ENCODE measurements at places on chromosomes 11 and 22.

DNA sequence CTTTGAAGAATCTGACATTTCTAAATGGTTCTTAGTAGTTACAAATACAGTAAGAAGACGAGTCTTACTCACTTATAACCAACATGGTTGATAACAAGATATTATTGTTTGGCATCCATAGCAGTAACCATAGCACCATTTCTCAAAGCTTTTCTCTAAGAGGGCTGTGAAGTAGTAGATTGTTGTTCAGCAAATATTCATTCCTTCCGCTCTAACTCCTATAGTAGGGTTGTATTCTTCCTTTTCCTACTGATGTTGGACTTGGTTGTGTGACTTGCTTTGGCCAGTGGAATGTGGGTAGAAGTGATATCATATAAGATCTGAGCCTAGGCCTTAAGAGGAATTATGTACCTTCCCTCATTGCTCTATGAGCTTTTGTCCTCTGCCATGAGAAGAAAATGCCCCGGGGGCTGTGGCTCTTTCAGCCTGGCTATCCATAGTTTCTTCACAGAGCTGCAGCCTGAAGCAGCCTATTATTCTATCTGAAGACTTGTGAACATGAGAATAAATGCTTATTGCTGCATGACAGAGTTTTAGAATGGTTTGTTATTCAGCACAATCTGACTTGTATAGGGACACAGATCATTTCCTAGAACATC lies 28.9 kb upstream of the ZBED5 start:
- DNase-seq, result no peak

GRCh38 chr11:36751335-36751781 lies 153.3 kb upstream of the RAG2 start:
- peak; percentile 34 for DNase-seq

DNA sequence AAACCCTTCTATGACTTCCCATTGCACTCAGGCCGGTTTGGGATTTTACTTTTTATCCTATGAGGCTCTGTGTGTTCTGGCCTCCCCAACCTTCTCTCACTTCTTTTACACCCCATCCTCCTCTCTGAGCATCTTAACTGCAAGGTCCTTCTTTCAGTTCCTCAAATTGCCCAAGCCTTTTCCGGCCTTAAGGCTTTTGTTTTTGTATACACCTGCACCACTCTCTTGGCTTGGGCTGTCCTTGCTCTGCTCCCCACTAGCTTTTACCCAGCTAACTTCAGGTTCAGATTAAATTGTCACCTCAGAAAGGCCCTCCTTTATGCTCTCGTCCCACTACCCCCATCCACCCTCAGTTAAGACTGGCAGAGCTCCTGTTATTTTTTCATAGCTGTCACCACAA lies 55.5 kb downstream of the FAM83F start:
- no peak for DNase-seq

DNA sequence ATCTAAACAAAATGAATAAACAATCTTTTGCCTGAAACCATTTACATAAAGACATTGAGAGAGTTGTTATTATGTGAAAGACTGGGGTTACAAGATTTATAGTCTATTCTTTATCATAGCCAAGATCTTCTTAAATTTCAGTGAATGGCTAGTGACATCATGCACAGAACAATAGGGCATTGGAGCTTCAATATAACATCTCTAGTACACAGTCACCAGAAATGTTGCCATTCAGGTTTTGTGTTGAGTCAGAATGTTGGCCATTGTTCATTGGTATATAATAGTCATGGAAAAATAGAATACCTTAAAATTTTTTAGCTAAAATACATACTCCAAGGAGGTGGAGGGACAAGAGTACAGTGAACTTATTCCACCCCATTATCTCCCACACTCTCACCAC lies 44.3 kb downstream of the SLC5A12 start:
- no peak for DNase-seq

DNA sequence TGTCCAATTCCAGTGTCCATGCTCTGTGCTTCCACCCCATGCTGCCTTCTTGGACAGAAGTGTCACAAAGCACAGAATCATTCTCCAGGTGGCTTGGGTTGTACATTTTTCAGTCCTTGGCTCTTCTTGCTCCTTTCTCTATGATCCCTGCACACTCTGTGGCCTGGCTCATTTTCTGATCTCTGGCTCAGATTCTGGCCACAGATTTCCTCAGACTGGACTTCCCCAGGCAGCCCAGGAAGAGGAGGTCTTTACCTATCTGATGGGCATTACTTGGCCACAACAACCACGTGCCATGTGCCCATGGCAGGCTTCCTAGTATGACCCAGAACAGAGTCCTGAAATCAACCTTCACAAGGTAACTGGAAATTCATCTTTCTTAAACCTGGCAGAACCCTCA lies 27.2 kb downstream of the SYTL2 start:
- no peak for DNase-seq

DNA sequence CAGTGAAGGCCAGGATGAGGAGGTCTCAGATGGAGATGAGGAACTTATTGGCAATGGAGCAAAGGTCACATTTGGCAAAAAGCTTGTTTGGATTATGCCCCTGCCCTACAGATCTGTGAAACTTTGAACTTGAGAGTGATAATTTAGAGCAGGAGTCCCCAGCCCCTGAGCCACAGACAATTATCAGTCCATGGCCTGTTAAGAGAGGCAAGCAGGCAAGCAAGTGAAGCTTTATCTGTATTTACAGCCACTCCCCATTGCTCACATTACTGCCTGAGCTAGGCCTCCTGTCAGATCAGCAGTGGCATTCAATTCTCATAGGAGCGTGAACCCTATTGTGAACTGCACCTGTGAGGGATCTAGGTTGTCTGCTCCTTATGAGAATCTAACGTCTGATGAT lies 1076.9 kb upstream of the TENM4 start:
- DNase-seq, result no peak

GRCh38 chr11:66321606-66322005 lies 4.8 kb upstream of the CD248 start:
- no peak for DNase-seq

- DNase-seq, result no peak
Measured at GRCh38 chr11:69167130-69167915, 11.6 kb downstream of the SMIM38 start.

DNA sequence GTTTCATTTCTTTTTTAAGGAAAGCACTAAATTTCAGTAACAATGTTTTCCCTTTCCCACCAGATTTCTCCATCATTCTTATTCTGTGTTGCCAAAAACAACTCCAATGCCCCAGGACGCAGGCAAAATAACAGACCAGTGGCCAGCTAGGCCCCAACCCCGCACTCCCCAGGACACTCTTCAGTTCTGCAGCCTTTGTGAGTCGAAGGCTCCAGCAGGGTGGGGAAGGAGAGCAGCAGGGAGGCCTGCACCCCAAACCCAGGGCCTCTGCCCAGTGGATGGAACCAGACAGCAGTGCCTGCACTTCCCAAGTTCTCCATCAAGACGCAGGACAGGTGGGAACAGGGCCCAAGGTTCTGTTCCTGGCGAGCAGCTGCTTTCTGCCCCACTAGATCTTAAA lies 34.4 kb downstream of the PPP2R1B start:
- no peak for DNase-seq

DNA sequence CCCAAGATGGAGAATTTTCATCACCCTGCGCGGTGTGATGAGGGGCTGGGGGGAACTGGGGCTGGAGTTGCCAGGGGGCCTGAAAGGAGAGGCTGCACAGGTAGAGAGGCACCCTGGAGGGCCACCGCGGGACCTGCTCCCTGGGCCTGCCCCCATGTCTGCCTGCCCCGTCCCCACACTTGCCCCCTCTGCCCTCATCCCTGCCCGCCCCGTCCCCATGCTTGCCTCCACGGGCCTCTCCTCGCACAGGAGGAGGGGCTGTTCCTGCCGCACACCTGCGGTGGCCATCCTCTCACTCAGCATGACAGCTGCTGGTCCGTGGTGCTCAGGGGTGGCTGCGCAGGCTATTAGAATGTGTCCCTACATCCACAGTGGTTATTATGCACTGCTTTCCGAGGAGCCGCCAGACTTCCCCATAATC lies 43.5 kb downstream of the LINC01488 start:
- peak; percentile 24 for DNase-seq

DNA sequence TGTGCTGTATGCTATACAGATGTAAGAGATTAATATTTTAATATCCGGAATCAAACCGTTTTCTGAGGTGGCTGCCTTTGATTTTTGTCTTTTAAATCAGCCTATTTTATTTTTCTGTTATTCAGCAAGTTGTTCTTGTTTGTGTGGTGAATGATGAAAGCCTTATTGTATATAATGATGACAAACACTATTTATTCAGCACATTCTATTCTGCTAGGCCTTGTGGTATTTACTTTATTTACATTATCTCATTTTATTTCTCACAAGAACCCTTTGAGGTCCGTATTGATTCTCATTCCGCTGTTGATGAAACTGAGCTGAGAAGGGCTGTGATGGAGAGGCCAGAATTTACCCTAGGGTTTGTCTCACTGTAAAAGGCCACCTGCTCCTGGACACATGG lies 40.5 kb downstream of the KREMEN1 start:
- DNase-seq, result no peak

DNA sequence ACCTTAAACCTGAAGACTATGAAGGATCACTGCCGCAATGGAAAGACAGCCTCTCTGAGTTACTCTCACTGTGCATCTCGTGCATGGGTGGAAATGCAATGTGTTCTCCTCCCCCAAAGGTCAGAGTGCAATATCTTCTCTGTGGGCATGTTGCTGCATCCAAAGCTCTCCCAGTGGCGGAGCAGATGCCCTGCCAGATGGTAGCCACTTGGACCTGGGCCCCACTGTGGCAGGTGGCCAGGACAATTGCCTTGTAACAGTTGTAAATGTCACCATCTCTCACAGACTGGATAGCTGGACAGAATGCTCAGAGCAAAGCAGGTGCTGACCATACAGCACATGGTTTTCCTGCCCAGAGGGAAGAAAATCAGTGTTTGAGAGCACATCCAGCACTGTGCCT lies 542.0 kb downstream of the FAM181B start:
- DNase-seq, result peak; percentile 26

GRCh38 chr11:125070699-125071254 lies 7.7 kb downstream of the SLC37A2 start:
- peak; percentile 49 for DNase-seq

GRCh38 chr11:105429096-105429910 lies 180.6 kb upstream of the GRIA4 start:
- DNase-seq, result no peak

- DNase-seq, result no peak
Measured at GRCh38 chr22:48864748-48865147, 962.9 kb downstream of the BRD1 start.

DNA sequence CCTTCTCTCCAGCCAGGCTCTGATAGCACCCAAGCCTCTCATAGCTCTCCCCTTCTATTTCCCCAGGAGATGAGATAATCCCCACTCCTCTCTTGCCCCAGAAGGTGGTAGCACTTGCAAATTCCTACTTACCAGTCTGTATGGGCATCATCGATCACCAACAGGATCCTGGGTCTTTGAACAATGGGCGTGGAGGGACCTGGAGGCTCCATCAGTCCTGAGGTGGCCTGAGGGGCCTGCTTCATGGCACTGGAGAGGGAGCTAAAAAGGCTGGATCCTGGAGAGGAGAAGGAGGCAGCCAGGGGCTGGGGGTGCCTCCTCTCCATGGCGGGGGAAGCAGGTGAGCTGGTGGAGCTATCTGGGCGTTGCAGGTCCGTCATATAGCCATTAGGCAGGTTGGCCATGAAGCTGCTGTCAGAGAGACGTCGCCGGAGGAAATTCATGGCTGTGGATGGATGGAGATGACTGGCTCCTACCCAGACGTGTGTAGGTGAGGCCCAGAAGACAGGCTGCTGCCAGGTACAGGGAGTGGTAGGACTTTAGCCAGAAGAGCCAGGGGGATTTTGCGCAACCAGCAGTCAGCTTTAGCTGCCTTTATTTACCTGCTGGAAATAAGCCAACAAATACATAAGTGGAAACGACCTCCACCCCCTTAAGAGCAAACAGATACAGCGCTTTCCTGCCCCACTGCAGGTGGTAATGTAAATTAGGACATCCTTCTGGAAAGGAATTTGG lies 51.8 kb downstream of the SYN3 start:
- DNase-seq, result no peak

- no peak for DNase-seq
Measured at GRCh38 chr11:35016916-35017315, 100.5 kb downstream of the PDHX start.

DNA sequence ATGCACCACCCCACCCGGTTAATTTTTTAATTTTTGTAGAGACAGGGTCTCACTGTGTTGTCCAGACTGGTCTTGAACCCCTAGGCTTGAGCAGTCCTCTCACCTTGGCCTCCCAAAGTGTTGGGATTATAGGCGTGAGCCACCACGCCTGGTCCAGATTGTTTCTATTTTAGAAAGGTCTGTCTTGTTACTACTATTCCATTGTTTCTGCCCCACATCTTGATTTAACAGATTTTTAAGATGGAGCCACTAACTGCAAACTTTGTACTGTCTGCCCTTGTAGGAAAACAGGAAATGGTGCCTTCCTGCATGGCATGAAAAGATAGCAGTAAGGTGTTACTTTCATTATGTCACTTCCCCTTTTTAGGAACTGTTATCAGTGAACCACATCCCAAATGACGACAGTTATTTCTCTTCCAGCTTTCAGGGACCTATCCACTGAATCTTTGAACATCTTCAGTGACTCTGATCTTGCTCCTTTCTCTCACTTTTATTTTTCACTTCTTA lies 23.2 kb downstream of the TAF1D start:
- no peak for DNase-seq

GRCh38 chr11:106086135-106086534 lies 8.7 kb downstream of the AASDHPPT start:
- DNase-seq, result no peak

DNA sequence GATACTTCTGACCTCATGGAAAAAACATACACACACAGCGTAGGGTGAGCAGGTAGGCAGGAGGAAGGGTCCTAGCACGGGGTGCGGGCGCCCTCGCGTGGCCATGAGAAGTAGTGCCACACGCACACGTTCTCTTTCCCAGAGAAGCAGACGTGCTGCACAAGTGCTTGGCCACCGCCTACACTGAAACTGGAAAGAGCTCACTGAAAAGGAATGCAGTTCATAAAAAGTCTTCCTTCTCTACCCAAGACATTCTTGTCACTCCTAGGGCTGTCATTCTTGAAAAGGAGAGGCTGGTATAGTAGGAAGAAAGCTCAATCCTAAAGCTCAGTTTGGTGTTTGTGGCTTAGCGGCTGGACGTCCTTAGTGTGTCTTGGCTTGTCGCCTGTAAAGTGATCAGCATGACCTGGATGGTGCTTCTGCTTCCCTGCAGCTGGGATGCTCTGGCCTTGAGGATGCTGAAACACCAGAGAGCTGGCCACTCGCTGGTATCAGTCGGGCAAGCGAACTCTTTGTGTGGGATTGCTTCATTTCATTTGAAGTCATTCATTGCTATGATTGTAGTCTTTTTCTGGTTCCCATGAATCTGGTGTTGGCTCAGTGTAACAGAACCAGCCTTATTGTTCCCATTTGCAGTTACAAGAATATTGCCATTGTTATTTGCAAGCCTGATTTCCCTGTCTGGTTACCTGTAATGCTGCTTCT lies 303.8 kb downstream of the NTM start:
- peak; percentile 85 for DNase-seq
